Activated T-helper 1 cell treated with anti-CD3 and anti-CD28 coated beads, Interleukin-2, amount 50 U/mL, for 16 hours (primary cell): ENCODE measurements at places on chromosomes 4 and X.

- no peak for DNase-seq
These were observed 510 bp downstream of the HMGB3 start for GRCh38 chrX:150983521-150984168.

GRCh38 chrX:2863646-2864045, 34.9 kb downstream of the GYG2 start:
- DNase-seq = no peak

GRCh38 chr4:98625920-98626319, 32.5 kb downstream of the TSPAN5 start:
- no peak for DNase-seq

DNA sequence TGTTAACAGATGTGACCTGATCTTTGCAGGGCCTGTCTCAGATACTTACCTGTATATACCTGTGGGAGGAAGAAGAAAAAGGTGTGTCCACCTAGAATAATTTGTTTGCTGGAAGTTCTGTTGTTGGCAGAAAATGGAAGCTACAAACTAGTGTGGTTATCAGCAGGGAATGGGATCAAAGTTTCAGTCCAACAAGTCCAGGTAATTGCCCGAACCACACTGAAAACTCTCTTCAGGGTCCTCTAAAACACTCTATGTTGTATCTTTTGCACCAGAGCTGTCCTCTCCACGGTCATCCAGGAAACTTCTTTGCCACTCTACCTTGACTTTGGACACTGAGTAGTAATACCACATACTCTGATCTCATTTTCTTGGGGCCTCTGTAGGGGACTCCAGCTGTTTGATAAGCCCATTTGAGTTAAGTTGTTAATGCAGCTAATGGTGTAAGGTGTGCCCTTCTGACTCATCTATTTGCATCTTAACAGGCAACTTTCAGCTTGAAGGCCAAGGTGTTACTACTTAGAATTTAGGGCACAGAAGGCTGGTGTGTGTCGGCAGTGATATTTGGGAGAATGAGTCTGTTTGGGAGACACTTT, 38.7 kb upstream of the GATB start:
- DNase-seq = no peak

- DNase-seq = no peak
These were observed 5.3 kb downstream of the CRMP1 start for GRCh38 chr4:5887361-5888221.

GRCh38 chrX:21735038-21735767, 22.7 kb downstream of the SMPX start:
- DNase-seq = no peak

- DNase-seq = no peak
These were observed 98.6 kb upstream of the ATXN3L start for GRCh38 chrX:13418126-13419097.

DNA sequence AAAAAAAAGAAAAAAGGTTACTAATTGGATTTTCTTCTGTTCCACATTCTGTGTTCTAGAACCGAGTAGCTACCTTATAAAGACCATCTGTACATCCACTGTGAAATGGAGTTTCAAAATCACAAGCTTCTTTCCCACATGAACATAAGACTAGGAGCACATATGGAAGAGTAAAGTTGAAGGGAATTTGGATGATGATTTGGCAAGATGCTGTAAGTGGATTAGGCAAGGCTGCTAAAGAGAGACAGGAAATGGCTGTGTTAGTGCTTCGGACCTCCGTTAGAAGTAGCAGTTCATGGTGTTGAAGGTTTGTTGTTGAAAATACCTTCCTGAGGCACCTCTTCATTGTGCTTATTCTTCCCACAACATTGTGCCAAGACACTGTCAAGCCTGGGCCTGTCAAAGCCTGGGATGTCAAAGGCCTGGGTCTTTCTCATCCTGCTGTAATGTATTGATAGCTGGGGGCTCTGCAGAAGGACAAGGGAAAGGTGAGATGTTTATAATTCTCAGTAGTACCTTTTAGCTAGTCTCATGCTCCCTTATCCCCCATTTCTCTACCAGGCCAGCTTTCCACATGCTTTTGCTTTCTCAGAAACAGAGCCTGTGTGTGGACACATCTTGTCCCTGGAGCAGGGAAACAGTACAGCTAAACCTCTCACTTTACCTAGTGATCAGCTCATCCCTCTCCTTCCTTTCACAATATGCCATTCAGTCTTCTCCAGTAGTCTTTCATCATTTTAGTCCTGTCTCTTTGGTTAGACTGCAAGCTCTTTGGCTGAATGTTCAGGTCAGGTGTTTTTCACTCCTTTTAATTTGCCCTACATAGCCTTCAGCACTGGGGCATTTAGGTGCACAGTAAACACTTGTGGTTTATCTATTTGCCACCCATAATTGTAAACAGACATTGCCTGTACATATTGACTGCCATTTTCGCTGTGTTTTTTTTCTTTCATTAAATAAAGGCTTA, 37.9 kb upstream of the CYP2U1 start:
- DNase-seq = no peak

GRCh38 chr4:40121515-40121914, 64.9 kb downstream of the N4BP2 start:
- no peak for DNase-seq

DNA sequence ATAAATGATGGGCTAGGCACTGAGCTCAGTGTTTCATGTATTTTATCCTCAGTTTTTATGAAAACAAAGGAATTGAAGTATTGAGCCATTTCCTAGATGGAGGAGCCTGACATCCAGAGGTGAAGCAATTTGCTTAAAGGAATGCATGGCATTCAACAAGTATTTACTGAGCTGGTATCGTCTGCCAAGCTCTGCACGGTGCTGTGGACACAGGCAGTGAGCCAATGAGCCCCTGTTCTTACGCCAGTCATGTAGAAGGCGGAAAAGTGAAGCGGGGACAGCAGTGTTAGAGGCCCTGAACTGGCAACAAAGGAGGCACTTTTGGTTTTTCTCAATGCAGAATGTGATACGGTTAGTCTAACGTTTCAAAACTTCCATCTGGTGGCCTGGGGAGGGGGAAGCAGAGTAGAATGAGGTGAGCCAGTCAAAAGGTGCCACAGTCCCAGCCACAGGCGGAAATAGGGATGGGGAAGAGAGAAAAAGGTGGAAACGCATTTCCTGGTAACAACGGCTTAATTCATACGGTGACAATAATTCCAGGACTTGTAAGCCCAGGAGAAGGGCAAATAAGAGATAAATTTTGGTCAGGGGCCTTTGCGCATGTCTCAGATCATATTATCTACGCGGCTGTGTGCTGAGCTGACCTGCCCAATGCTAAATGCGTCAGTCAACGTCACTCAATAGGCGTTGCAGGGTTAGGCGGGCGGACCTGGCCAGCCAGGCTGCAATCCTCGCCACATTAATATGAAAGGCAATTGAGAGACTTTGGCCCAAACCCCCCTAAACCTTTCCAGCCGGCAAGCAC, 133.9 kb downstream of the AFAP1 start:
- DNase-seq = no peak

DNA sequence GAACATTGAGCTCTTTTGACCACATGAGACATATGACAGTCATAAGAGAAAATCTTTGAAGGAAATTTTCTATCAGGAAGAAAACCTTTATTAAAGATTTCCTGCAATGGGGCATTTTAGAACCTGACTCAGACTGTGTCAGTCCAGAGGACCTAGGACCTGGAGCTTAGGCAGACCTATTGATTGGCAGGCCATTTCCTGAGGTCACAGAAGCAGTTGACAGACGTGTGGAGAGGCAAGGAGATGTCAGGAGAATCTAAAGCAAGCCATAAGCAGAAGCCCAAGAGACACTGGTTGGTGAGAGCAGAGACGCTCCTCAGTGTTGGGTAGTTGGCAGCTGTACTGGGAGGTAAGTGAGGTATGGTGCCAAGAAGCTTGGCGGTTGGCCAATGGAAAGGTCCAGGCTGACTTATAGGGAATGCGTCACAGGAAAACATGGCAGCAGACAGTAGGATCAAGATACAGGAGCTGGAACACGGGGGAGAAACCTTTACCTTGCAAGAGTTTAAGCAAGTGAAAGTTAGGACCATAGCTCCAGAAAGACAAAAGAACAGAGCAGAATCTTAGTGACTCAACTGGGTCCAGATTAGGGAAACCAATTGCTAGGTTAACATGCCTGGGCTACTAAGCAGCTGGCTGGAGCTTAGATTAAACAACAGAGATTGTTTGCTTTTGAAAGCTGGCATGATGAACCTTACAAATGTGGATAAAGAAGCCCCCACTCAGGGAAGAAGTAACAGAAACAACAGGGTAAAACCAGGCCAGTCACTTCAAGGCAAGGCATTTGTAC, 18.6 kb downstream of the PALLD start:
- DNase-seq = no peak

DNA sequence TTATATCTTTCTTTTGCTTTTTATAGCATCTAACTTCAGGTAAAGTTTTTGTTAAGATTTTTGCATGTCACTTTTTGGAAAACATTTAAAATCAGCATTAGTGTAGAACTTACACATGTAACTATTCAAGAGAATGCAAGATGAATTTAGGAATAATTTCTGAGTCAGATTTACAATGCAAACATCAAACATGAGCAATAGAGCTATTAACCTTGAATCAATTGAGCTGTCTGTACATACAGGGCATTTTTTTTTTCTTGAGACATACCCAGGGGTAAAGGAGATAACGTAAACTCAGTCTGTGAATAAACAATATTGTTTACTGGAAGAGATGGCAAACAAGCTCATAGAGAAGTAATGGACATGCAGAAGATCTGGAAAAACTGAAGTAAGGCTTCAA, 311.5 kb downstream of the IL1RAPL2 start:
- no peak for DNase-seq
